Transverse colon (tissue), 4 donors: ENCODE measurements at places on chromosomes 4 and X.

DNA sequence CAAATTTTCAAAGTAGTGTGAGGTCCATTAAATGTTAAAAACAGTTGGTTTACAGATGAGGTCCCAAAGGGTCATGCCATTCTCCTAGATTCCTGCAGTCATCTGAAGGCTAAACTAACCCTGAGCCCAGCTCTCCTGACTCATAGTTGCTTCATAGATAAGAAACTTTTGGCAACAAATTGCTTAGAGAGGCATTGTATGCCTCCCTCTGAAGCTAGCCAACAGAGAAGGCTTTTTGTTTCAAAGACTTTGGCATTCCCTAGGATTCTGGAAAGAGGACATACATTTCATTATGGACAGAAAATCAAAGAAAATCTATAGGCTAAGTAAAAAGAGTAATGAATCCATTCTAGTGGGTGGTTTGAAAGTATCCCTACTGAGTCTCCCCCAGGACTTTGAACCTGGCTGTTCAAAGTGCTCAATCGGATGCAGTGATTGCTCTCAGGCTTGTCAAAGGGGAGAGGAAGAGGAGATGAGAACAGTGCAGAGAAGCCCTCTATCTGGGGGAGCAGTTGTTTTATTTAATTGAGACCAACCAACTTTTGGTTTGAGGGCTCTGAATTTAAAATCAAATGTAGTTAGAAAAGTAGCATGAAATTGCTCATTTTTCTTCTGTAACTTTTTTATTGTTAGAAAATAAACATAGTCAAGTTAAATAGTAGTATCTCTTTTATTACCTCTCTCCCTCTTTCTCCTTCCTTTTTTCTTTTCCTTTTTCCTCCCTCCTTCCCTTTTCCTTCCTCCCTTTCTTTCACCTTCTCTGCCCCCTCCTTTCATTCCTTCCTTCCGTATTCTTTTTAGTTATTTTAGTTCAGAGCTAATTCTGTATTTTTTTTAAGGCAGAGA lies 72.3 kb upstream of the ZNF518B start:
- no peak overlapping the region for H3K27ac ChIP-seq
- DNase-seq, result no peak
- no peak overlapping the region for H3K4me3 ChIP-seq
- H3K36me3 ChIP-seq, result no peaks in the 10 kb centered on the region

GRCh38 chr4:8675383-8675782 lies 82.8 kb downstream of the CPZ start:
- no peak overlapping the region for H3K4me3 ChIP-seq
- no peaks in the 10 kb centered on the region for H3K4me1 ChIP-seq
- no peak for DNase-seq
- no peak overlapping the region for H3K27ac ChIP-seq
- peaks cover 6% of the 10 kb centered on the region for H3K27me3 ChIP-seq
- no peaks in the 10 kb centered on the region for H3K36me3 ChIP-seq

- H3K27me3 ChIP-seq, result no peaks in the 10 kb centered on the region
- H3K4me1 ChIP-seq, result no peaks in the 10 kb centered on the region
- no peaks in the 10 kb centered on the region for H3K36me3 ChIP-seq
- DNase-seq, result no peak
- no peak overlapping the region for H3K4me3 ChIP-seq
Observed at GRCh38 chr4:106594291-106594952, 225.8 kb upstream of the GIMD1 start.

DNA sequence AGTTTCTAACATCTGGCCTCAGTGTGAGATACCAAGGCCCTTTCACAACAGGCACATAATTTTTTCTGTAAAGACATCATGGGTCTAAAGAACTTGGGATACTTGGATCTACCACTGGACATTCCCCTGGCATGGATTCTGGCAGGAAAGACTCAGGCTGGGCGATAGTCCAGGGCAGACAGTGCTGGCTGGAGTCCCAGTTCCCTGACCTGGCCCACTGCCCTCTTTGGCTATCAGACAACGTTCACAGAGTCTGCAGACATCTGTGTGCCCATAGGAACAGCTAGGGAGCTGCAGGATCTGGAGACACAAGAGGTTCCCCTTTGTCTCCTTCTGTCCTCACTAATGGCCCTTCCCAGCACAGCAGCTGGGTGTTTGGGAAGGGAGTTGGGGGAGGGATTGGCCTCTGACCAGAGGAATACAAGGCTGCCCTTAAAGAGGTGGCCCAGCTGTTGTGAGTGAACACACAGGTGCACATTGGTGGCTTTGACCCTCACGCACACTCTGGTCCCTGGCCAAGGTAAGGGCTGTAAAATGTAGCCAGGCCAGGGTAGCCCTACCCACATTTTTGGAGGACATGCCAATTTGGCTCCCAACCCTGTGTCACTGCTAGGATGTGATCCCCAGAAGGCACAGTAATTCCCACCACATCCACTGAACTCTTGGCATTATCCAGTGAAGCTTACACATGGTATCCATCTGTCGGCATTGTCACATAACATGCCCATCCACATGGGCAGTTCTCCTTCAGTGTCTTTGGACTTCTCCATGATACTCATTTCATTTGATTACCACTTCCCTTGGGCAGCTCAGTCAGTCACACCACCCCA lies 72.3 kb downstream of the SOX3 start:
- no peak for DNase-seq
- no peaks in the 10 kb centered on the region for H3K27me3 ChIP-seq
- no peaks in the 10 kb centered on the region for H3K36me3 ChIP-seq
- no peak overlapping the region for H3K4me3 ChIP-seq
- no peak overlapping the region for H3K27ac ChIP-seq

DNA sequence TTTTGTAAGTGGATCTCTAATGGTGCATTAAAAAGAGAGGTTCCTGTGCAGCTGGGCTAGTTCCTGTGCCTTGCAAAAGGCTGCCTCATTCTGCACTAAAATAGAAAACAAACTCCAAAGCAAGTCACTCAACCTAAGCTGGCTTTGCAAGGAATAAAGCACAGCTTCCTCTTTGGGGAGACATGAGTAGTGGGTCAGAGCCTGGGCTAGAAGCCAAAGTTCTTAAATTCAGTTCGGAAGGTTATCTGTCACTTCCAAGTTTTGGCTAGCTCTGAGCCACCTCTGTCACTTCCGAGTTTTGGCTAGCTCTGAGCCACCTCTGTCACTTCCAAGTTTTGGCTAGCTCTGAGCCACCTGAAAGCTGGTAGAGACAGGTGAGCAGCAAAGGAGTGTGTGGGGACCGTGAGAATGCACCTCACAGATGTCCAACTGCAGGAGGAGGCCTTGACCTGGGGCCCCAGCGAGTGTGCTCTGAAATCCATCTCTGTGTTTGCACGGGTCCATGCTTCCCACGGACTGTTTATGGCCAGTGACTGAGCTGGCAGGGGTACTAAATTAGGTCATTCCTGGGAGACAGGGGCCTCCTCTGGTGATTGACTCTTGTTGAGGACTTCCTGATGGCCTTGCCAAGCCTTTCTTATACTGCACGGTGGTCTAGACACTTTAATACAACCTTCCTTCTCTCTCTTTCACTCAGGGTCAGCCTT lies 36.4 kb upstream of the MAMLD1 start:
- H3K36me3 ChIP-seq, result no peaks in the 10 kb centered on the region
- H3K4me3 ChIP-seq, result no peak overlapping the region
- no peak for DNase-seq
- H3K4me1 ChIP-seq, result no peaks in the 10 kb centered on the region
- H3K27me3 ChIP-seq, result no peaks in the 10 kb centered on the region

DNA sequence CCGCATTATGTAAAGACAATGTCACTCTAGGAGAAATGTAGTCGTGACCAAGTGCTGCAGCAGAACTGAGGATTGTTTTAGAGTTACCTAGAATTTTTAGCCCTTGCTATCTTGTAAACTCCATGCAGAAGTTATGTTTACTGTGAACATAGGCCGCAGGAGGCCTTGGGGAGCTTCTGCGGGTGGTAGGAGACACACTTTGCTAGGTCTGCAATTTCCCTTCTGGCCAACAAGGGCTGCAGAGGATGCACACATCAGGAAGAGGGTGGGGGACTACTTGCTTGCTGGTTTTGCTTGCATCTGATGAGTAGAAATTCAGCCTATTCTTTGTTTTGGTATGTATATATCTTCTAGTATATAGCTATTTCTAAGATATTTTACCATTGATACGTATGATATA lies 23.1 kb downstream of the BANK1 start:
- H3K27me3 ChIP-seq, result no peaks in the 10 kb centered on the region
- no peaks in the 10 kb centered on the region for H3K4me1 ChIP-seq
- no peak overlapping the region for H3K27ac ChIP-seq
- H3K36me3 ChIP-seq, result no peaks in the 10 kb centered on the region

- H3K27ac ChIP-seq, result no peak overlapping the region
- H3K27me3 ChIP-seq, result no peaks in the 10 kb centered on the region
- H3K4me1 ChIP-seq, result no peaks in the 10 kb centered on the region
- no peak overlapping the region for H3K4me3 ChIP-seq
- DNase-seq, result no peak
Observed at GRCh38 chr4:19944806-19945205, 306.9 kb upstream of the SLIT2 start.

- no peak overlapping the region for H3K4me3 ChIP-seq
- no peaks in the 10 kb centered on the region for H3K27me3 ChIP-seq
- H3K27ac ChIP-seq, result no peak overlapping the region
- DNase-seq, result no peak
- H3K36me3 ChIP-seq, result no peaks in the 10 kb centered on the region
Observed at GRCh38 chrX:136829413-136829812, 48.7 kb upstream of the ARHGEF6 start.
